Spleen (tissue), 13 donors: ENCODE measurements at places on chromosomes 16 and 17. TPM values are rescaled to one million over a fixed set of nuclear protein-coding genes. Genes with fewer than 3 reads are reported as not detected.

The ATMIN gene
- total RNA-seq, result 34.0 TPM

The IRF8 gene
- total RNA-seq, result 290 TPM

The SMPD3 gene
- total RNA-seq, result 1.1 TPM

The ASB16 gene
- total RNA-seq, result not detected

The CAPN15 gene
- total RNA-seq, result 66.1 TPM

The NUPR1 gene
- total RNA-seq, result 2.7 TPM

The TIGD7 gene
- total RNA-seq, result 8.0 TPM

The APOH gene
- not detected for total RNA-seq

The DYNLL2 gene
- total RNA-seq, result 23.1 TPM

The ABCC11 gene
- not detected for total RNA-seq

The NPIPB9 gene
- total RNA-seq, result 11.6 TPM

The UNC45B gene
- 3.5 TPM for total RNA-seq

The CCDC92B gene
- total RNA-seq, result not detected

The USP22 gene
- total RNA-seq, result 131 TPM

The MT1M gene
- total RNA-seq, result 3.5 TPM

The USP43 gene
- total RNA-seq, result 0.39 TPM

The ASIC2 gene
- total RNA-seq, result not detected

The PDE6G gene
- total RNA-seq, result 13.3 TPM

The SCARF1 gene
- total RNA-seq, result 66.5 TPM

The OSGIN1 gene
- 4.7 TPM for total RNA-seq

The ZNF594 gene
- total RNA-seq, result 20.2 TPM

The GOSR1 gene
- total RNA-seq, result 56.4 TPM

The SNAI3 gene
- total RNA-seq, result 7.0 TPM

The TAOK2 gene
- total RNA-seq, result 70.4 TPM

The YBX2 gene
- not detected for total RNA-seq

The CX3CL1 gene
- 1.2 TPM for total RNA-seq

The TUBD1 gene
- 11.3 TPM for total RNA-seq

The SSTR5 gene
- total RNA-seq, result not detected

The TMEM92 gene
- total RNA-seq, result not detected

The TMEM100 gene
- 4.7 TPM for total RNA-seq

The PIK3R5 gene
- total RNA-seq, result 73.5 TPM

The METTL2A gene
- 12.6 TPM for total RNA-seq

The EMP2 gene
- 31.7 TPM for total RNA-seq

The TMC7 gene
- total RNA-seq, result 0.46 TPM

The BEAN1 gene
- 0.49 TPM for total RNA-seq
